ENCODE measurements at places on chromosomes 3 and 15.

DNA sequence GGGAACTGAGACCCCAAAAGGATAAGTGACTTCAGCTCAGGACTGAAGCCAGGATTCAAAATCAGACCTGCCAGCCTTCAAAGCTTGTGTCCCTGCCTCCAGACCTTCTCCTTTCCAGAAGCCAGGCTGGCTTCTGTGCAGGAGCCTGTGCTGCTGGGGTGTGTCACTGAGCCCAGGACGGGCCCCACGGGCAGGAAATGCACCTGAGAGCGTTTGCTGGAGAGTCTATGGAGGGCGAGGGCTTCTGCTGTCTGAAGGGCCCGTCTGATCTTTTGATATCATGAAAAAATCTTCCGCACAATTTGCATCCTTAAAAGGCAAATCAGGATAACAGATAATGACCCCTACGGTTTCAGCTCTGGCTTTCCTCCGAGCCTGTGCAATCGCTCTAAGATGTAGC lies 125.4 kb downstream of the FAM43A start:
- no peak for DNase-seq

DNA sequence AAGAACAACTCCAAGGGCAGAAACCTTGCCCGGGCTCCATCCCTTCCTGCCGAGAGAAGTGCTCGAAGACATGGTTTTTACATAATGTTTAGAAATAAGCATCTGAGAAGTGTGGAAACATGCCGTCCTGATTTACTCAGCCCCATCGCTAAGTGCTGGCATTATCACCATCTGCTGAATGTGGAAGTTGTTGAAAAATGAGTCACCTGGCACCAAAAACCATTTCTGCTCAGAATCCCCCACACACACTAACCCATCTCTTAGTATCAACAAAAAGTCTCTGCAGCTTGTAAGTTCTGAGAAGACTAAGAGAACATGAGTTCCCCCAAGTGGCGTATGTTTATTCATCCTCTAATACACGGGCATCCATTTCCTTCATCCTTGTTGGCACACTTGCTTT lies 51.0 kb upstream of the ARL8B start:
- no peak for DNase-seq

- no peak for DNase-seq
These were observed 976.0 kb downstream of the GBE1 start for GRCh38 chr3:80785475-80785874.

GRCh38 chr3:58829321-58830000 lies 162.9 kb upstream of the FAM3D start:
- DNase-seq = no peak
